ENCODE measurements at places on chromosomes 11 and 22.

GRCh38 chr11:21949763-21950413, 243.0 kb upstream of the ANO5 start:
- DNase-seq: no peak

DNA sequence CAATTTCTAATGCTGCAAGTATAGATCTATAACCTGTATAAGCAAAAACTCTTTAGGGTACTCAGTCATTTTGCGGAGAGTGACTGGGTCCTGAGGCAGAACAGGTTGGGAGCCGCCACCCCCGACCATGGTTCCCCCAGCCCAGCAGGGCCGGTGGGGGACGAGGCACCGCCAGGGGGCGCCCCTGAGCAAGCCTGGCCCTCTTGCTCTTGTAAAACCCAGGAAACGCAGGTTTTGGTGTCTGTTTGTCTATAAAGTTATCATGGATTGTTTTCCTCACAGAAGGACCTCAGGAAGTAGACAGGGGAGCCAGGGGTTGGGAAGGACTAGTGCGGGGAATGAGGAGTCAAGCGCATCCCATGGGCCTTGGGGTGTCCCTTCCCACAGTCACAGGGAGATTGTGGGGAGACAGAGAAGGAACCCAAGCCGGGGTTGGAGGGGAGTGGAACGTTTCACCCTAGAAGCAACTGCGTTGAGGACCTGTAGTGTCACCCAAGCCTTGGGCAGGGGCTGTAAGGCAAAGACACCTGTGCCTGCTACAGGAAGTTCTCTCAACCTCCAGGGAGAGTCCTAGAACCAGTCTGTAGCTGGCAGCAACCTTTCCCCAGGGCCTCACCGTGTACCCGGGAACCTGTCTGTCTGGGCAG, 26.4 kb downstream of the KCTD17 start:
- DNase-seq: peak; percentile 13

GRCh38 chr22:31281733-31282132, 10.6 kb downstream of the PIK3IP1 start:
- DNase-seq: no peak

DNA sequence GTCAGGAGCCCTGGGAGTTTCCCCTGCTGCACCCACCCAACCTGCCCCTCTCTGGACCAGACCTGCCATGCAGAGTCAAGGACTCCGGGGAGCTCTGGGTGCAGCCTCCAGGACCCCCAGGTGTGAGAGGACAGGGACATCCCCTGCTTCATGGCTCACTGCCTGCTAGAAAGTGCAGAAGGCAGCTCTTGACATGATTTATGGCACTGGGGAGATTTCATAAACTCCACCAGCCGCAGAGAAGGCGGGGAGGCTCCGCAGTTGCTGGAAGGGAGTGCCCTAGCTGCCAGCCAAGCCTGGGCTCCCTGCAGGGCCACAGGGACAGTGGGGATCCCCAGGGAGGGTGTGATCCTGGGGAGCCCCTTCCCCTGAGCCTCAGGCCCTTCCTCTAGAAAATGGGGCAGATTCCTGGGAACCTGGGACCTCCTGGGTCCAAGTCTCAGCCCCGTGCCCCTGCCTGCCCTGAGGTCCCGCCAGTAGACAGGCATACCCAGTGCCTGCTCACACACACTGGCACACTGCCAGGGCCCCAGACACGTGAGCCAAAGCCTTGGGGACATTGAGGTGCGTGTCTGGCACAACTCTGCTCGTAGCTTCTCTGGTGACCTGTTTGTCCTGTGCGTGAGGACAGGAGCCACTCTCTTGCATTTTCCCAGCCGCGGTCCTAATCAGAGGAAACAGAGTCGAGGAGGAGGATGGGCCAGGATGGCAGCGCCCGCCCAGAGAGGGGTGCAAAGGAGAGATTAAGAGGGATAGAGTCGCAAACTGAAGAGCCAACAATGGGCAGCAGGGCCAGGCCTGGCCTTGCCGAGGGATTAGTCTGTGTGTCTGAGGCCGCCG, 13.8 kb downstream of the CABP7 start:
- DNase-seq: no peak
